ENCODE measurements at places on chromosomes 4 and X.

DNA sequence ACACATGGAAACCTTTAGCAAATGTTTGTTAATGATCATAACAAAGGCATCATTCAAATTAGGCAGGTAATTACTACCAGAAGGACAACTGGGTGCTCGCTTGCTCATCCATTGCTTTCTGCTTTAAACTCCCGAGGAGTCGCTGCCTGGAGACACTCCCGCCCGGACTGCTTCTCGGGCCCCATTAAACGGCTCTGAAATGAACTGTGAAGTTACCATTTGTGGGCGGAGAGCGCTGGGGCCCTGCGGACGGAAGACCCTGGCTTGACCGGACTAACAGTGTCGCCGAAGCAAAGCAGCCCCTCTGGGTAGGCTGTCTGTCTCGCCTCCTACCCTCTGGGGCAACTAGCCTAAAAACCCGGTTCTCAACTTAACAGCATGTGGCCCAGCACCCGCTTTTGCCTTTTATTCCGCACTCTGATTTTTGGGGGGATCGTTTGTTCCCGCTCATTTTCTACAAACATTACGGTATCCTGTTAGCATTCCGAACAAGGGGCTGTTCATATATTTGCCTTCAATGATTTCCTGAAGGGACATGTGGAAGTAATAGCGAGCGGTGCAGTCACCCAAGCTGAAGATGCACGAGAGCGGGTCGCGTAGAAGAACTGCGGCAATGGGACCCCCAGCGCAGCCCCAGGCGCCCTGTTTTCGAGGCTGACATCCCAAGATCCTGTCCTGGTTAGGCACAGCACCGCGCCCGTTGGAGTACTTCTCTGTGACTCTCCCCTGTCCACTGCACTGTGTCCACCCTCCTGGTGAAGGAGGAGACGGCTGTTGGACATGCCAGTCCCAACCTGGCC is 1.6 kb upstream of the PDGFRA start:
- H3K4me3 ChIP-seq = peak overlapping the region; percentile 57
- no peaks in the 10 kb centered on the region for H3K36me3 ChIP-seq
- H3K27ac ChIP-seq = no peak overlapping the region
- peaks cover 27% of the 10 kb centered on the region for H3K4me1 ChIP-seq
- peaks cover 100% of the 10 kb centered on the region for H3K27me3 ChIP-seq

DNA sequence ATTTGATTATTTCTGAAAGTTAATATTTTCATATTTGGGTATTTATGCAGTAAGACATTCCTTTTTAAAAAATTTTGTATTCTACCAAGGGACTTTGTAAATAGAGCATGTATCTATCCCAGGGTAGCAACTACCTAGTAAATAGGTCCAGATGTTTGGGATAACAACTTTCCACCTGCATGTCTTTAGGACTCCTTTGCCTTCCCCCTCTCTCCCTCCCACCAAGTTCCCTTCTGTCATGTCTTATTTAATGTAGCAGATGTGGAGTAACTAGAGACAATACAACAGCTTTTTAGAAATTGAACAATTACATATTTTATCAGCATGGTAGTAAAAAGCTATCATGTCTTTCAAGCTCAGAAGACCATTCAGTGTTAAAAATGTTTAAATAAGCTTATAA is 821.0 kb downstream of the C4orf33 start:
- H3K36me3 ChIP-seq = no peaks in the 10 kb centered on the region
- no peak for DNase-seq
- H3K27ac ChIP-seq = no peak overlapping the region
- no peaks in the 10 kb centered on the region for H3K4me1 ChIP-seq
- H3K4me3 ChIP-seq = no peak overlapping the region

DNA sequence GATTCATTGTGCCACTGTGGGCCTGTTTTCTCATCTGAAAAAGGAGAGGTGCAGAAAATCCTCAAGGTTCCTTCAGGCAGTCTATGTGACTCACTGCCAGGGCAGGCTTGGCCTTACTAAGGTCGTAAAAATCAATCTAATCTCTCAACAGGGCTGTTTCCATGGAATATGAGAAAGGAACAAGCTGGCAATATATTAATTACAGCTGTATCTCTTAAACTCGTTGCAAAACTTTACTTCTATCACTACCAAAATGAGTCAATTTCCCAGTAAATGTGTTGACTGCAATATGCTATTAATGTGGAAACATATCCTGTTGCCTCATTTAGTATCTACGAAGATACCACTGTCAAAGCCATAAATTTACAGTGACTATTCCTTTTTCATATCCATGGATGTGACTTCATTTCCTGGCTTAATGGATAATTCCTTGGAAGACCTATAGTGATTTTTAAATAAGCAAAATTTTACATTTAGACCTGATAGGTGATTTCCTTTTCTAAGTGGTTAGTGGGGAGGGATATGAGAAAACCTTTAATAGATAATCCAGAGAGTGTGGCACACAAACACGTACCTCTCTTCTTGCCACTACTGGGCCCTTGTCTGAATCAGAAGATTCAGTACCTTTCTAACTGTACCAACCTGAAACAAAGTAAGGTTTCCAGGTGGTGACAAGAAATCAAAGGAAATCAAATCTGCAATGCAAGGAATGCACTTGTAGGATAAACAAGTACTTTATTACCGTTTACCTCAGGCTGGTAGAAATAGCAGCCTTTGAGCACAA is 127.4 kb upstream of the FTHL17 start:
- no peaks in the 10 kb centered on the region for H3K27me3 ChIP-seq
- no peaks in the 10 kb centered on the region for H3K4me1 ChIP-seq
- no peak overlapping the region for H3K4me3 ChIP-seq
- H3K36me3 ChIP-seq = no peaks in the 10 kb centered on the region
- DNase-seq = no peak
- H3K27ac ChIP-seq = no peak overlapping the region

- H3K27ac ChIP-seq = no peak overlapping the region
- H3K36me3 ChIP-seq = peaks cover 16% of the 10 kb centered on the region
- no peak for DNase-seq
- no peaks in the 10 kb centered on the region for H3K4me1 ChIP-seq
- H3K4me3 ChIP-seq = no peak overlapping the region
These were observed 7.4 kb downstream of the LPAR4 start for GRCh38 chrX:78754917-78755316.

DNA sequence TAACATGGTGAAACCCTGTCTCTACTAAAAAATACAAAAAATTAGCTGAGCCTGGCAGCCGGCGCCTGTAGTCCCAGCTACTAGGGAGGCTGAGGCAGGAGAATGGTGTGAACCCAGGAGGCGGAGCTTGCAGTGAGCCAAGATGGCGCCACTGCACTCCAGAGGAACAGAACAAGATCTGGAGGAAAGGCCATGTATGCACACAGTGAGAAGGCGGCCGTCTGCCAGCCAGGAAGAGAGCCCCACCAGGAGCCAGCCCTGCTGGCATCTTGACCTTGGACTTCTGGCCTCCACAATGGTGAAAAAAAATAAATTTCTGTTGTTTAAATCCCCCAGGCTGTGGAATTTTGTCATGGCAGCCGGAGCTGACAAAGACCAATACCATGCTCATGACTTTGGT is 28.2 kb upstream of the MSX1 start:
- no peak overlapping the region for H3K27ac ChIP-seq
- H3K27me3 ChIP-seq = peaks cover 28% of the 10 kb centered on the region
- no peak overlapping the region for H3K4me3 ChIP-seq

Measured in neural progenitor cell (in vitro differentiated cells).